Hepatocyte (in vitro differentiated cells): ENCODE measurements at places on chromosomes 1 and 21. TPM values are rescaled to one million over a fixed set of nuclear protein-coding genes. Genes with fewer than 3 reads are reported as not detected.

- no peak for DNase-seq
- H3K36me3 ChIP-seq = no peaks in the 10 kb centered on the region
- H3K4me3 ChIP-seq = no peak overlapping the region
- peaks cover 8% of the 10 kb centered on the region for H3K27me3 ChIP-seq
Observed at GRCh38 chr1:175493321-175494010, 249.9 kb downstream of the TNR start.

GRCh38 chr1:157658571-157658970 lies 42.0 kb downstream of the FCRL3 start:
- DNase-seq = no peak
- no peak overlapping the region for H3K4me3 ChIP-seq
- no peaks in the 10 kb centered on the region for H3K4me1 ChIP-seq
- no peaks in the 10 kb centered on the region for H3K27me3 ChIP-seq

DNA sequence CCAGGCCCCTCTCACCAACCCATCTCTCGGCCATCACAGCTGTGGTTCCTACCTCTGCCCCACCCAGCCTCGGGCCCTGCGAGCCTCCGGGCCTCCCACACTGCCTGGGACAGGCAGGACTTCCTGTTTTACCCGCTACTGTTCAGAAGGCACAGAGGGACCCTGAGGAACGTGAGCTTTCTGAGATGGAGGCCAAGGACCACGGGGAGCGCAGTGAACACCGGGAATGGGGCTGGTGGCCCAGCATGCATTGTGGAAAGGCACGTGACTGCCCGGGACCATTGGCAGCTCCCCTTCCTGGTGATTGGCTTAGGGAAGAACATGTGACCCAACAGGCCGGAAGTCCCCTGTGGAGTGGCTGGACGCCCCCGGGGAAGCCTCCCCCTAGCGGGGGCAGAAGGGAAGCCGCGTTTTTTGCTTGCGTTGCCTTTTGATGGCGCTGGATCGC lies 7.0 kb downstream of the S100B start:
- no peak overlapping the region for H3K4me3 ChIP-seq
- no peak for DNase-seq
- peaks cover 6% of the 10 kb centered on the region for H3K4me1 ChIP-seq
- no peaks in the 10 kb centered on the region for H3K36me3 ChIP-seq
- H3K27me3 ChIP-seq = no peaks in the 10 kb centered on the region
- H3K27ac ChIP-seq = no peak overlapping the region

DNA sequence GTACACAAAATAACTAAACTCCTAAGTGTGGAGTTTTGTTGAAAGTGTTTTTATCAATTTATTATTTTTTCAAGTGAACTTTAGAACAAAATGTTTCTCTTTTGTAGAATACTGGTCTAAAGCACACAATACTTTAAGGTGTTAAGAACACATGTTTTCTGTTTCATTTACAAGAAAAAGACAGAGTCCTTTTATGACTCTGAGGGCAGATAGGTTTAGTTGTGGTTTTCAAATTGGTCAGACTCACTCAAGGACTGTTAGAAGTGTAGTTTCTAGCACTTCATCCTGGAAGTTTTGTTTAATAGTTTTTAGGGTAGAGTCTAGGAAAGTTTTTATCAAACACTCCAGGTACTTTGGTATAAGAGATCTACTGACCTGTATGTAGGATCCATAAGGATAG lies 376.5 kb downstream of the LRRIQ3 start:
- no peak for DNase-seq
- H3K36me3 ChIP-seq = no peaks in the 10 kb centered on the region
- H3K27me3 ChIP-seq = no peaks in the 10 kb centered on the region
- no peaks in the 10 kb centered on the region for H3K4me1 ChIP-seq
- no peak overlapping the region for H3K4me3 ChIP-seq
- no peak overlapping the region for H3K27ac ChIP-seq

Gene CR2
- 0.50 TPM in 1 of 2 replicates, not detected in the other for polyA plus RNA-seq

DNA sequence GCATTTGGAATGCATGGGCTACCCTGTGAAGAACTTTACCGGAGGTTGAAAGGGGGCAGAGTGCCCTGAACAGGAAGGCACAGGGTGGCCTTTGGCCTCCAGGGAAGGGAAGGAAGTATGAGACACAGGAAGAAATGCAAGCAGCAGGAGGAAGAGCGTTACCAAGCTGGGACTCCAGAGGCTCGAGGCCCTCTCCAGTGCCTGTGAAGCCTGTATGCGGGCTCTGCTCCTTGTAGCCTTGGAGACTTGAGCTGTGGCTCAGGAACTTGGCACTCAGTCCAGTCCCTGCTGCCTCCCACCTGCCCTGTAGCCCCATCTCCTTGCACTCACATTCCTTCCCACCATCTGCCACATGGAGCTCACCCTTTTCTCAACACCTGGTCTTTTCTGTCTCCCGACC lies 33.5 kb upstream of the RNF19B start:
- H3K27ac ChIP-seq = peak overlapping the region; percentile 24
- DNase-seq = no peak
- no peak overlapping the region for H3K4me3 ChIP-seq
- H3K4me1 ChIP-seq = peaks cover 3% of the 10 kb centered on the region

DNA sequence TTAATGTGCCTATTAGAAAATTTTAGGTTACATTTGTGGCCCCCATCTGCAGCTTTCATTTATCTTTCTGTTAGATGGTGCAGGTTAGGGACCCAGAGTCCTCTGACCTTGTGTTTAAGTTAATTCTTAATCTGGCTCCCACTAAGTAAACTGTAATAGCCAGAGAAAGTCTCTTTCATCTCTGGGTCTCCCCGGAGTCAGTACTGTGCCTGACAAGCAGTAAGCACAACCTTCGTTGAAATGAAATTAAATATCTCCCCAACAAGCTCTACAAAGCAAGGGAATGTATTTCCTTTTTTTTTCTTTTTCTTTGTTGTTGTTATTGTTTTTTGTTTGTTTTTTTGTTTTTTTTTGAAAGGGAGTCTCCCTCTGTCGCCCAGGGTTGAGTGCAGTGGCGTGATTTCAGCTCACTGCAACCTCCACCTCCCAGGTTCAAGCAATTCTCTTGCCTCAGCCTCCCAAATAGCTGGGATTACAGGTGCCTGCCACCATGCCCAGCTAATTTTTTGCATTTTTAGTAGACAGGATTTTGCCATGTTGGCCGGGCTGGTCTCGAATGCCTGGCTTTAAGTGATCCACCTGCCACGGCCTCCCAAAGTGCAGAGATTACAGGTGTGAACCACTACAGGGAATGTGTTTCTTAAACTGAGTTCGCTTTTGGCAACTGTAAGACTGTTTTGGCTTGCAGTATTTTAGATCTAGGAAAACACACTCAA lies 81.6 kb downstream of the HHIPL2 start:
- H3K36me3 ChIP-seq = no peaks in the 10 kb centered on the region
- DNase-seq = no peak
- peaks cover 5% of the 10 kb centered on the region for H3K4me1 ChIP-seq
- no peaks in the 10 kb centered on the region for H3K27me3 ChIP-seq
- H3K4me3 ChIP-seq = no peak overlapping the region

DNA sequence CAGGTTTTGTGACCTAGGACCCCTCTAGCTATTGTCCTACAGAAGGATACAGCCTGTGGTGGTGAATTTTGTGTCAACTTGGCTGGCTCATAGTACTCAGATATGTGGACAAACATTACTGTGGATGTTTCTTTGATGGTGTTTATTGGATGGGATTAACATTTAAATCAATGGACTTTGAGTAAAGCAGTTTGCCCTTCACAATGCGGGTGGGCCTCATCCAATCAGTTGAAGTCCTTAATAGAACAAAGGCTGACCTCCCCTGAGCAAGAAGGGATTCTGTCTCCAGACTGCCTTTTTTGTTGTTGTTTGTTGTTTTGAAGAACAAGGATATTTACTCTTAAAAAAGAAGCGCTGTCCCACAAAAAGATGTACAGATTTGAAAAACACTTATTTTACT lies 210.0 kb upstream of the GREM2 start:
- H3K4me3 ChIP-seq = no peak overlapping the region
- no peak overlapping the region for H3K27ac ChIP-seq
- no peak for DNase-seq
- no peaks in the 10 kb centered on the region for H3K27me3 ChIP-seq

Gene KRTAP19-3
- polyA plus RNA-seq = not detected in 2 replicates

DNA sequence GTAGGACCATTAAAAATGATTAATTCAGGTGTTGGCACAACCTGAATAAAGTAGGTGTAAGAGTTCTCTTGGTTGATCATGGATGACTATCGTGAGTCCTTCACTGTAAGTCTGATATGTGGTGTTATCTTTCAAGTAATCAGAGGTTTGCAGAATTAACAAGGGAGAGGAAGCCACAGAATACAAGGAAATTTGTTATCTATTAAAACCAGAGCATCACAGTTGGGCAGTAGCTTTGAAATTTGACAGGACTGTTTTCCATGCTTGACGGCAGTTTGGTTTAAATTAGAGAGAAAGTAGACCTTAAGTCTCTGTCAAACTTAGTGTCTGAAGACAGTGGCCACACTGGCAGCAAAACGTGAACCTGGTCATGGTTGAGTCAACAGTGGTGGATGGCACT lies 139.5 kb upstream of the KCNK2 start:
- H3K27me3 ChIP-seq = no peaks in the 10 kb centered on the region
- no peak for DNase-seq
- no peak overlapping the region for H3K4me3 ChIP-seq
- H3K4me1 ChIP-seq = no peaks in the 10 kb centered on the region

DNA sequence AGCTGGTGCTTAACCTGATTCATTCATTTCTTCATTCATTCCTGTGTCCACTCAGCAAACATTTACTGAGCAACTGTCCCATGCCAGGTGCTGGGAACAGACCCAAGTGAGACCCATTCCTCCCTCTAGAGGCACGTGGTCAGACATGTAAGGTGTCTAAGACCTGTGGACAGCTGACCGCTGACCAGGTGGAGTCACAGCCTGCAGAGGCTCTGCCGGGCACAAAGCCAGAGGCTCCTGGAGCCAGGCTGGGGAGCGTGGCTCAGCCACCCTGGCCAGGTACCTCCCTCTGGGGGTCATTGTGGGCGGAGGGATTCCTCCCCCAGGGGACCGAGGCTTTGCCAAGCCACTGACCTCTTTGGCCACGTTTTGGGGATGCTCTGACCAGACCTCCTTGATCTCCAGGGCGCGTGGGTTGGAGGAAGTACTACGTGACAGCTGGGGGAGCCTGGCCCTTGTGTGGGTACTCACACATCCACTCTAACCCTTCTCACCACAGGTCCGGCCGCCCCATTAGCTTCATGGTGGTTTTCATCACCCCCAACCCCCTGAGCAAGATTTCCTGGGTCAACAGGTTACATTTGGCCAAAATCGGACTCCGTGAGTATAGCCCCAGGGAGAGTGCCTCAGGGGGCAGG lies 100.3 kb downstream of the ARHGEF10L start:
- no peak for DNase-seq
- no peak overlapping the region for H3K4me3 ChIP-seq
- no peak overlapping the region for H3K27ac ChIP-seq
- H3K27me3 ChIP-seq = no peaks in the 10 kb centered on the region
- H3K36me3 ChIP-seq = no peaks in the 10 kb centered on the region

DNA sequence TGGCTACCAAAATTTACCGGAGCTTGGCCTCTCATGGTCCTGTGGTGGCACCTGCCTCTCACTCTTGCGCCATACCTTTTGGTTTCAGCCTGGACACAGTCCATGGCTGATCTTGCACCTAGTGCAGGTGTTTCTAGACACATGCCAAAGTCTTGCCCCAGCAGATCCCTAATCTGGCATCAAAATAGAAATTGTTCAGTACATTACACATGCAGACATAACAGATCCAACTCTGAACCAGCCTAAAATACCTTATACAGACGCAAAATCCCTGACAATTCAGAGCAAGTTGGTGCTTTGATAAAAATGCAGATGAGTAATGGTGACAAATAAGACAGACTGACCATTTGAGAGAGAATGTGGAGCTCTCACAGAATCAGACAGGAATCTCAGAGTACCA lies 44.1 kb downstream of the NGF start:
- H3K4me3 ChIP-seq = no peak overlapping the region
- DNase-seq = no peak
- H3K36me3 ChIP-seq = no peaks in the 10 kb centered on the region
- peaks cover 1% of the 10 kb centered on the region for H3K4me1 ChIP-seq
- no peak overlapping the region for H3K27ac ChIP-seq
- no peaks in the 10 kb centered on the region for H3K27me3 ChIP-seq

GRCh38 chr1:30754684-30755171 lies 2.8 kb downstream of the LAPTM5 start:
- H3K36me3 ChIP-seq = no peaks in the 10 kb centered on the region
- no peak for DNase-seq
- H3K4me1 ChIP-seq = no peaks in the 10 kb centered on the region
- peaks cover 2% of the 10 kb centered on the region for H3K27me3 ChIP-seq
- no peak overlapping the region for H3K27ac ChIP-seq
- H3K4me3 ChIP-seq = no peak overlapping the region

GRCh38 chr21:36178349-36178748 lies 21.7 kb downstream of the DOP1B start:
- no peaks in the 10 kb centered on the region for H3K4me1 ChIP-seq
- no peak overlapping the region for H3K27ac ChIP-seq
- H3K27me3 ChIP-seq = no peaks in the 10 kb centered on the region
- no peaks in the 10 kb centered on the region for H3K36me3 ChIP-seq

GRCh38 chr21:25385911-25386474 lies 221.3 kb downstream of the MRPL39 start:
- no peak overlapping the region for H3K27ac ChIP-seq
- H3K4me3 ChIP-seq = no peak overlapping the region
- peak; percentile 86 for DNase-seq
- no peaks in the 10 kb centered on the region for H3K36me3 ChIP-seq
- H3K27me3 ChIP-seq = no peaks in the 10 kb centered on the region

- no peaks in the 10 kb centered on the region for H3K36me3 ChIP-seq
- no peaks in the 10 kb centered on the region for H3K27me3 ChIP-seq
- H3K4me3 ChIP-seq = peak overlapping the region; percentile 40
- peak overlapping the region; percentile 88 for H3K27ac ChIP-seq
Observed at GRCh38 chr1:87684713-87685205, 356.1 kb downstream of the LMO4 start.

- H3K36me3 ChIP-seq = no peaks in the 10 kb centered on the region
- no peak overlapping the region for H3K4me3 ChIP-seq
- H3K27ac ChIP-seq = no peak overlapping the region
- no peaks in the 10 kb centered on the region for H3K27me3 ChIP-seq
Observed at GRCh38 chr1:174497478-174497877, 49.7 kb downstream of the GPR52 start.

DNA sequence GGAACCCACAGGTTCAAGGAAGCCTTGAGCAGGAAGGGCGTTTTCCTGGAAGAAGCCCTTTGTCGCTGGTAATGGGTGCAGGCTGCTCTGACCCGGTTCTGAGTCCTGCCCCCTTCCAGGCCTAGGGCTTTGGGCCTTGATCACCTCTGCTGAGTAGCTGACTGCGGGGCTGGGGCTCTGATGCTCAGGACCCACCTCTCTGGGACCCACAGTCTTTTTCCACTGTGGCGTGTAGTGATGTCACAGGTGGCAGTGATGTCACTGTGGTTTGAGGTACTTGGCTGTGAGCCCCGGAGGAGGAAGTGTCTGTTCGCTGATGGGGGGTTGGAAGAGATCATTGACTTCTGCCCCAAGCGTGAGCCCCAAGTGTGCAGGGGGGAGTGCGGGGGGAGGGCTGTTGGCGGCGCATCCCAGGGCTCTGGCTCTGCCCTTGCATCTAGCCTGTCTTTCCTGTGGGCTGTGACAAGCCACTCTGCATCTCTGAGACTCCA lies 6.9 kb downstream of the TNFRSF1B start:
- no peak overlapping the region for H3K4me3 ChIP-seq
- peaks cover 8% of the 10 kb centered on the region for H3K4me1 ChIP-seq
- no peaks in the 10 kb centered on the region for H3K27me3 ChIP-seq
- no peak for DNase-seq
- H3K27ac ChIP-seq = no peak overlapping the region
- no peaks in the 10 kb centered on the region for H3K36me3 ChIP-seq
